Activated naive CD8-positive, alpha-beta T cell treated with anti-CD3 and anti-CD28 coated beads for 36 hours (primary cell): ENCODE measurements at places on chromosomes 1 and 21.

- DNase-seq, result peak; percentile 65
Observed at GRCh38 chr1:41898191-41898713, 20.5 kb downstream of the HIVEP3 start.

- no peak for DNase-seq
Observed at GRCh38 chr1:225942574-225942973, 1.6 kb upstream of the LEFTY2 start.

- DNase-seq, result no peak
Observed at GRCh38 chr1:242128951-242129502, 130.1 kb upstream of the MAP1LC3C start.

GRCh38 chr1:179121159-179121938 is 39.5 kb downstream of the TOR3A start:
- DNase-seq, result no peak

GRCh38 chr1:29179641-29180184 is 2.0 kb downstream of the SRSF4 start:
- DNase-seq, result no peak

- DNase-seq, result no peak
Observed at GRCh38 chr1:35592991-35593769, 20.1 kb downstream of the TFAP2E start.

GRCh38 chr1:28236656-28237322 is 865 bp downstream of the ATP5IF1 start:
- DNase-seq, result no peak

DNA sequence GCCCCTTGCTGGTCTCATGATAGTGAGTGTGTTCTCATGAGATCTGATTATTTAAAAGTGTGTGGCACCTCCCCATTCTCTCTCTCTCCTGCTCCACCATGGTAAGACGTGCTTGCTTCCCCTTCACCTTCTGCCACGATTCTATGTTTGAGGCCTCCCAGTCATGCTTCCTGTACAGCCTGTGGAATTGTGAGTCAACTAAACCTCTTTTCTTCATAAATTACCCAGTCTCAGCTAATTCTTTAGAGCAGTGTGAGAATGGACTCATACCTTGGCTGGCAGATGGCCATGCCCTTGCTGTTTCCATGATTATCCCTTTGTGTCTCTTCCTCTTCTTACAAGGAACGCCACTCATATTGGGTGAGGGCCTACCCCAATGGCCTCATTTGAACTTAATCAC is 40.3 kb downstream of the PSMG1 start:
- no peak for DNase-seq

GRCh38 chr1:97163591-97164275 is 442.1 kb downstream of the PTBP2 start:
- DNase-seq, result no peak

DNA sequence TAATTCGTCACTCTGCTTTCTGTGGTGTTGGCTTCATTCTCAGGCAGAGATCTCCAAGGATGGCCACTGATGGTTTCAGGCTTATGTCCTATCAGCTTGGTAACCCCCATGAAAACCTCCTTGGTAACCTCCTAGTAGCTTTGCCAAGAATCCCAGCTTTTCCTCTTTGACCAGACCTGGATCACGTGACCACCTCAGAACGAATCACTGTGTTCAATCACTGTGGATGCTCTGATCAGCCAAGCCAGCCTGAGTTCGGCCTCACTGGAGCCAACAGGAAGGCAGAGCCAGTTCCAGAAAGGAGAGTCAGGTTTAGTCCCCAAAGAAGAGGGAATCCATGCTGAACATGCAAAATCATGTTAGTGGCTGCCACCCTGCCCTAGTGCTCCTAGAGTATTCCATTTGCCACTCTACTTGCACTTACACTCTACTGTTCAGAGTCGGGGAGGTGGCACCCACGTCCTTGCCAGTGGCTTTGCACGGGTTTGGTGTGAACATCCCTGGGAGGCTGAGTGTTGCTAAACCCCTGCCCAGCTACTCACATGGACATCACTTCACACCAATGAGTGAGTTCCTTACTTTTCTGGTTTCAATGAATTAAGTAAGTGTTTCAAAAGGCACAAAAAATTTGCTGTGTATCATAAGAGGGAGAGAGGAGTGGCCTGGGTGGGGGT is 33.5 kb upstream of the SSBP3 start:
- no peak for DNase-seq

DNA sequence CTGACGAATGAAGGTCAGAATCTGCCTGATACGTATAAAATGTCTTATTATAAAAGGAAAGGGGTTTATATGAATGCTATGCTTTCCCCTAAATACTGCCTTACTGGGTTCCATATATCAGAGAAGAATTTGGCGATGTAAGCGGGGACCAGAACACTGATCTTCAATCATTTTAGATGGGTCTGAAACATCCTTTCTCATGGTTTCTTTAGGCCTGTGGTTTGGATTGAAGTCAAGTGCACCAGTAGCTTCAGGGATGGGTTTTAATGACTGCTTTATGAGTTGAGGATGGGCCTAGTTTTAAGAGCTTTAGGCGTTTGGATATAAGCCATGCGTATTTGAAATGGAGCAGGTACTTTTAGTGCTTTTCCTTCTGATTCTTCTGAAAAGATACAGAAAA is 6.9 kb downstream of the FMN2 start:
- no peak for DNase-seq

DNA sequence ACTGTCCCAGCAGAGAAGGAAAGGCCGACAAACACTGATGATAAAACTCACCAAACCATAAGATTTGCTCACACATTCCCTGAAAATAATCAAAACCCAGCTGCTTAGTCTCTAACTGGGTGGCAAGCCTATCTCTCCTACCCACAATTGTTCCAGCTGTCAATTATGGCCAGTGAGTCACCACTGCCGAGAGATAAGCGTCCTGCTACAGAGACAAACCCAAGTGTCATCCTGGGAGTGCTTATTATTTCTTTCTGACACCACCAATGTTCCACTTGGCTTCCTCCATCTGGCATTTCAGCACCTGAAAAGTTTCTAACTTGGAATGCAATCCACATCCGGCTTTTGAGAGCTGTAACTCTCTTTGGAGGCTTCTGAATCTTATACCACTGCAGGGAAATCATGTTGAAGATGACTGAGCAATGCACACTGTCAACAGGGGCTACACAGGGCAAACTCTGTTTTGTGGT is 51.5 kb upstream of the VAV3 start:
- no peak for DNase-seq

DNA sequence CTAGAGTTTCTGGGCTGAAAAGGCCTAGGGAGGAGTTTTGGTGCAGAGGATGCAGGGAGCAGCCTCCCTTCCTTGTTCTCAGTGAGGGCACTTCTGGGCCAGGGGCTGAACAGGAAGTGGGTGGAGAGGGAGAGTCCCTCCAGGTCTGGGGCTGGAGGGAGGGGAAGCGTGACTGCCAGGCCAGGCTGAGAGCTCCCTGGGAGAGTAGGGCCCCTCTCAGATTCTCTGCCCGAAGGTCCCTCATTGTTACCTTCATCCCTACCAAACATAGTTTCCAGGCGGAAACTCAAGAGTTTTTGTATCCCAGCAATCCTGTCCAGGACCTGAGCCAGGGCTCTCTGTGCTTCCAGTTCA is 36.8 kb downstream of the CITED4 start:
- DNase-seq, result peak; percentile 19

DNA sequence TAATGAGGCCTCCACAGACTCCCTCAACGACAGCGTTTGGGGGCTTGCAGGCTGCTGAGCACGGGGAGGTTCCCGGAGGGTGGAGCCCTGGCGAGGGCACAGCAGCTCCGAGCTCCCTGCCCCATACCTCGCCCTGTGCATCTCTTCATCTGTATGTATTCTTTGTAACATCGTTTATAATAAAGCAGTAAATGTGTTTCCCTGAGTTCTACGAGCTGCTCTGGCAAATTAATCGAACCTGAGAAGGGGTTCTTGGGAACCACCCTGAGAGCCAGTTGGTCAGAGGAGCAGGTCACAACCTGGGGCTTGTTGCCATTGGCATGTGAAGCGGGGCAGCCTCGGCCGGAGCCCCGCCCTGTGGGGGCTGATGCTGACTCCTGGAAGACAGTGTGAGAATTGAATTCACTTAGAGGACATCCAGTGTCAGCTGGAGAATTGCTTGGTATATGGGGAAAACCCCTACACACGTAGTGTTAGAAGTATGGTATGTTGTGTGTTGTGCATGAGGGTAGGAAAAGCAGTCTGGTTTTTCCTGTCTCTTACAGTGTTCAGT is 11.5 kb downstream of the SLC37A1 start:
- DNase-seq, result no peak

GRCh38 chr21:38709876-38710275 is 95.9 kb upstream of the ETS2 start:
- DNase-seq, result no peak

GRCh38 chr1:35298464-35298863 is 30.0 kb downstream of the ZMYM4 start:
- DNase-seq, result peak; percentile 7

- peak; percentile 6 for DNase-seq
Observed at GRCh38 chr1:119139403-119139802, 1.1 kb downstream of the WARS2 start.

GRCh38 chr1:223628233-223629125 is 37.0 kb downstream of the CAPN8 start:
- peak; percentile 30 for DNase-seq

DNA sequence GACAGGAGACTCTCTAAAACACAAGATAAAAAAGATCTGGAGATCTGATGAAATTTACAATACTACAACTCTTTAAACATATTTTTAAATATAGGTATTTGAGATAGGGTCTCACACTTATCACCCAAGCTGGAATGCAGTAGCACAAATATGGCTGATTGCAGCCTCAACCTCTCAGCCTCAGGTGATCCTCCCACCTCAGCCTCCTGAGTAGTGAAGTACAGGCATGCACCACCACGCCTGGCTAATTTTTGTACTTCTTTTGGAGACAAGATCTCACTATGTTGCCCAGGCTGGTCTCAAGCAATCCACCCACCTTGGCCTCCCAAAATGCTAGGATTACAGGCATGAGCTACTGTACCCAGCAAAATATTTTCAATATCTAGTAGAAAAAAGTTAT is 170.0 kb upstream of the NR5A2 start:
- no peak for DNase-seq

DNA sequence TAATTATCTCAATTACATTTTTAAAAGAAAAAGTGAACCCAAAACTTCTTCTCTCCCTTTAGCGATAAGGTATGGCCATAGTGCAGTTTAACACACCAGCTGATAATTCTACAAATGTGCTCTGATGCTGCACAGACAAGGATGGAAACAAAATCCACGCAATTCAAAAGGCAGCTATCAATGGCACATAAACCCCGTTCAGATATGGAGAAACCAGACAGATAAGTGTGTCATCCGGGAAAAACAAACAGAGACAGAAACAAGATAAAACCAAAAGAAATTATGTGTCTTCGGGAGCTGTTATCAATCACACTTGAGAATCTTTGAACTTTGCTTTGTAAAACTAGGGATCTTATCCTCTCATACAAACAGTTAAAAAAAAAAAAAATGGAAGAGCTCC is 73.6 kb downstream of the SIPA1L2 start:
- no peak for DNase-seq

GRCh38 chr21:29194847-29195246 is 64.4 kb downstream of the MAP3K7CL start:
- DNase-seq, result no peak

GRCh38 chr1:153679337-153680119 is 1.0 kb downstream of the NPR1 start:
- DNase-seq, result peak; percentile 34

DNA sequence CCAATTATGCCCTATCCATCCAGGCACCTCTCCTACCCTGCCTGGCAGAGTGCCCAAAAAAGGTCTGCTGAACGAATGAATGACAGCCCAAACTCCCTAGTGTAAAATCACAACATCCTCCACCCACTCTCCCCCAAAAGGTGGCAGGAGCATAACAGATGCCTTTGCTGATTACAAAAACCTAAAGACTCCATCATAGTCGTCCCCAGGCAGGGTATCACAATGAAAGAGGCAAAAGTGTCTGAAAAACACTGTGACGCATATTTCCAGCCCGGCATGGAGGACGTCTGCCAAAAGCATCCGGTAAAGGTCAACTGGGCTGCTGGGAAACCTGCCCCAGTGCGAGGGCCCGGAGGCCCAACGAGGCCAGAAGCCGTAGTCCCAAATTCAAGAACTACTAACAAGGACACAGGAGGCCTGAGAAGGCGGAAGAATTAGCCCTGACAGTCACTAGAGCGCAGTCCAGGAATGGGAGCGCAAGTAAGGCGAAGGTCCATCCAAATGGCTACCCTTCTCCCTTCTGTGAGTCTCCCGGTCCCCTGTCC is 576 bp downstream of the SMIM12 start:
- DNase-seq, result peak; percentile 51

- DNase-seq, result no peak
Observed at GRCh38 chr1:157819215-157819614, 705 bp downstream of the FCRL1 start.

- no peak for DNase-seq
Observed at GRCh38 chr1:174746024-174746808, 253.5 kb upstream of the CACYBP start.

- DNase-seq, result no peak
Observed at GRCh38 chr1:50531027-50531426, 107.8 kb upstream of the DMRTA2 start.

DNA sequence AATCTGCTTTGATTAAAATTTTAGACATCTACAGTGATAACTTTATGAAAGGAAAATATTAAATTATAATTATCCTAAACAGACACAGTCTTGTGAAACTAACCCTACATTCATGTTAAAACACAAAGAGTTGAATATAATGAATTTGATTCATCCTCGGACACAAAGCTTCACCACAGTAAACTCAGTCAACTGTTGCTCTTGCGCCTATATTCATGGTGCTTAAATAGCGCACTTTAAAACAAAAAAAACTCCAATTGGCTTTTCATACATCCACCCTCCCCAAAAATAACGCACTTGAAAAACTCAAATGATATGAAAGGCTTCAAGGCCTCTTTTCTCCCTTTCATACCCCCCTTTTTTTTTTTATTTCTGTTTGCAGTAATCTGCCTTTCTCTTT is 260.3 kb downstream of the FAF1 start:
- DNase-seq, result no peak

DNA sequence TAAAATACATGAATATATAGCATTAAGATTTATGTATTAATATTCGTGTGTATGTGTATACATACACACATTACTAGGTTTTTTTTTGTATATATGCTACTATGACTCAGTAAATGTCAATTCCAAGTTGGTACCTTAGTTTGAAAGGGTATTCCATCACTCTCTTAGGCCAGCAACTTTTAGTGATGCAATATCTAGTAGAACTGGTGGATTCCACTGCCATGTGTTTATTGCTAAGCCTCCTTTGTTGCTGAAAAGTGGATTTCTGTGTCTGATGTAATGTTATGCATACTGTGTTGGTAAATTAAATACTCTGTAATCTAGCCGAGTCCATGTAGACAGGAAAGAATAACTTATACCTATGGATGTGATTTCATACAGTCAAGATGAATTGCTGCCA is 16.9 kb upstream of the COL11A1 start:
- no peak for DNase-seq

- no peak for DNase-seq
Observed at GRCh38 chr1:101193733-101194169, 43.1 kb upstream of the S1PR1 start.
